ENCODE measurements at places on chromosomes 2 and 18. TPM values are rescaled to one million over a fixed set of nuclear protein-coding genes. Genes with fewer than 3 reads are reported as not detected.

- DNase-seq: no peak
These were observed 601.9 kb upstream of the DDX18 start for GRCh38 chr2:117212562-117212961.

GRCh38 chr2:51903728-51904127 lies 871.8 kb upstream of the NRXN1 start:
- peak; percentile 6 for DNase-seq

- DNase-seq: no peak
These were observed 76.4 kb downstream of the LTBP1 start for GRCh38 chr2:33022989-33023727.

Gene SULT1C4
- 0.56 TPM for polyA plus RNA-seq

DNA sequence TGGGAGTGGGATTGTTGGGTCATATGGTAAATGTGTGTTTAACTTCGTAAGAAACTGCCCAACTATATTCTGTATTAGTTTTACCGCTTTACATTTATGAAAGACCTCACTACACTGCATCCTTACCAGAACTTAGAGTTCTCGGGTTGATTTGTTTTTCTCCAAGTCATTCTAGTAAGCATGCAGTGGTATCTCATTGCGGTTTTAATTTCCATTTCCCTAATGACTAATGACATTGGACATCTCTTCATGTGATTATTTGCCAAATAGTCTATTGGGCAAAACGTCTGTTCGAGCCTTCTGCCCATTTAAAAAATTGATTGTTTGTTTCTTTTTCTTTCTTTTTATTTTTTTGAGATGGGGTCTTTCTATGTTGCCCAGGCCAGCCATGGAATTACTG lies 6.8 kb downstream of the FBLN7 start:
- no peak for DNase-seq

Gene CNDP1
- polyA plus RNA-seq: not detected

Gene MC4R
- not detected for polyA plus RNA-seq

DNA sequence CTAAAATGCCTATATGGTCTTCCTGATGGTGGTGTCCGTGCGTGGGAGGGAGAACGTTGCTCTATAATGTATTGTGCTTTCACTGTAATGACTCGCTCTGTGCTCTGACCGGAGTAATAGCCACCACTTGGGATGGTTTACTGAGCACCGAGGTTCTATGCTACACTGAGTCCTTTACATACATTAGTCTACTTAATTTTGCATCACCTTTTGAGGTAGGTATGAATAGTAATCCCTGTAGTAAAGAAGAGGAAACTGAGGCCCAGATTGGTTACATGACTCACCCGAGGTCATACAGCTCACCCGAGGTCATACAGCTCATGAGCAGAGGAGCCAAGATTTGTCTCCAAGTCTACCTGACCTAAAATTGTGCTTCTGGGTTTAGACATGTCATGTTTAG lies 79.5 kb downstream of the ARMC9 start:
- no peak for DNase-seq

DNA sequence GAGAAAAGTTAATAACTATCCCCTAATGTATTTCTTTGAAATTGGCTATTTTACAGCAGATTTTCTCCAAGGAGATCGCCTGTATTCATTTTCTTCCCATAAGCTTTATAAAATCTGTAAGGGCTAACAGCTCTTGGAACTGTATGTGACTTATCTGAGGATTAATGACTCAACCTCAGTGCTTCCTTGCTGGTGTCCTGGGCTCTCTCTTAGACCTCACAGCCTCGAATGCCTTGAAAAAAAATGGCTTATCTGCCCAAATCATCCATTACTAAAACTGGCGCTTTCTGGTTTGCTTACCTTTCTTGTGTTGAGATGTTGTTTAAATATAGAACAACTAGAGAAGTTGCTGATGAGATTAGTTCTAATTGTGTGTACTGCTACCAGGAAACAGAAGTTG lies 713.6 kb downstream of the SLC4A3 start:
- no peak for DNase-seq

- DNase-seq: no peak
These were observed 124.7 kb downstream of the TAF4B start for GRCh38 chr18:26350961-26351360.

Gene CAPN14
- 0.15 TPM for polyA plus RNA-seq

DNA sequence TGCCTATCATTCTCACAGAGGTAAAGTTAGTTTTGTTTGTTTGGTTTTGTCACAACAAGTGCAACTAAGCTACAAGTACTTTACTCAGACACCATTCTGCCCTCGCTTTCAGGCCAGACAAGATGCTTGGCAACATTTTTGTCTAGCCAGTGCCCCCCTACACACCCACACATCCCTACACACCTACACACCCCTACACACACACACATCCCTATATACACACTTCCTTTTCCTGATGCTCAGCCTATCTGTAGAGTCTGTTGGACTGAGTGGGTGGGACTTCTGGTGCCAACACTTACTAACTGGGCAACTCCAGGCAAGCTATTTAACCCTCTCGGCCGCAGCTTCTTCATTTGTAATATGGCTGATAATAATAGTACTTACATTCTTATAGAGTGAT lies 161.4 kb downstream of the ALK start:
- no peak for DNase-seq

GRCh38 chr2:223841436-223842190 lies 4.2 kb upstream of the AP1S3 start:
- DNase-seq: no peak

GRCh38 chr18:41331661-41332060 lies 623.4 kb upstream of the PIK3C3 start:
- no peak for DNase-seq

Gene SNED1
- polyA plus RNA-seq: 1.5 TPM

DNA sequence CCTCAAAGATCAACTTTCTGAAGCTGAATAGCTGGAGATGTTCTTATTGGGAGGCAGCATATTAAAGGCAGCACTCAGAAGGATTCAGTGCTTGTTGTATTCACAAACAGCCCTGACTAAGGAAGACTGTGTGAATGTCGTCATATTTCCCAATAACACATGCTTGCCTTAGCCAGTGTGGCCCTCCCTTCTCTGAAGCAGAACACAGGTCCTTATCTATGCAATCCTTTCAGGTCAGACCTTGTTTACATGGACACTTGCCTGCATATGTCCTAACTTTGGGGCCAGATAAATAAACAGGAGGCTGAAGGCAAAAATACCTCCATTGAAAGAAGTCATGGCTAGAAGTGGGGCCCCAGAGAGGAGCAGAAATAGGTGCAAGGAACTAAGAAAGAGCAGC lies 97.2 kb downstream of the SLC4A3 start:
- no peak for DNase-seq

- DNase-seq: no peak
These were observed 398.4 kb upstream of the CHST9 start for GRCh38 chr18:27583466-27583865.

Gene ABHD1
- polyA plus RNA-seq: 0.55 TPM

DNA sequence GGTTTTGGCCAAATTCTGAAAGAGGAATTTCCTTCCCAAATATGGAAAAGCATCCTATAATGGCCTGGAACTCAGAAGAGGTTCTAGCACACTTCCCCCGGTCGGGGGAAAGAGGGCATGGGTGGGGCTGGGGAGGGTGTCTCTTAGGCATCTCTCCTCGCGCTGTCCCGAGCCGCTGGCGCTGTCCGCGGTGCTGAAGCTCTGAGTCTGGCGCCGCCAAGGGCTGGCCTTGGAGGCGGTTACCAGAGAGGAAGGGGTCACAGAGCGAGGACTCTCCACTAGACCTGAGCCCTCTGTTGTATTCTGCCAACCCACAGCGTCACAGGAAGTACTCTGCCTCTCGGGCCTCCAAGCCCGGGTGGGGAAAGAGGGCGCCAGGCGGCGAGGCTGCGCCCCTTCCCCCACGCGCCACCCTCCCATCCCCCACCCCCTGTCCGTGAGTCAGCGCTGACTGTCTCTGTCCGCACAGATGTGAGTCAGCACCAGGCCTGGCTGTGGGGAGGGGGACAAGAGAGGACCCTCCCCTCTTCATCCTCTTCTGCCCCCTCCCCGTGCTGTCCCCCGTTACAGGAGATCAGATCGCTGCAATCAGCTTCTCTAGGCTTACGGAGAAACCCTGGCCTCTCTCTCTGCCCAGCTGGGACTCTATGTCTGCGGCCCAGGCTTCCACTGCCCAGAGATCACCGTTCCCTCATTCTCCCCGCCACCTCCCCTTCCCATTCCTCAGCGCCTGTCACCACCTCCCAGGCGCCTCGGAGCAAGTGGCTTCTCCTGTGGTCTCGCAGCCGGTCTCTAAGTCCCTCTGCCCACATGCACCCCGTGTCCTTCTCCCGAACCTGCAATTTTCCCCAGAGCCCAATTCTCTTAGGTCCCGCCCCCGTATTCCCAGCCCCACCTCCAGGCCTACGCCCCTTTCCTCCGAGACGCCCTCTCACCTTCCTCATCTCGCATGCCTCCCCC lies 779 bp downstream of the PTPRN start:
- DNase-seq: peak; percentile 93

Gene COLEC12
- 2.0 TPM for polyA plus RNA-seq

Gene SERPINB4
- 2.3 TPM for polyA plus RNA-seq

Gene POU3F3
- polyA plus RNA-seq: 0.14 TPM

DNA sequence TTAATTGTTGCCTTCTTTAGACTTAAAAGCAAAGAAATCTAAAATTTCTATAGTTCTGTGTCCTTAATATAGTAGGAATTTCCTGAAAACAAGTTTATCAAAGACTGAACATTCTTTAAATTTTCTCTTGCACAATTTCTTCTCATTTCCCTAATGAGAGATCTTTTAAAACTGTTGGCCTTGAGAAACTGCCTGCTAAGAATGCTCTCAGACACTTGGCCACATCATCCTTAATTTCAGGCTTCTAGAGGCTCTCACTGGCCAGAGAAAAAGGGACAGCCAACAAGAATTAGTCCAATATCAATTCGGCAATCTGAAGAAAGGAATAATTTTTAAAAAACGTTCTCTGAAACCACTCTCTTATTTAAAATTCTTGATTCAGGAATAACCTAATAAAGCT lies 167.0 kb upstream of the CREB1 start:
- no peak for DNase-seq

- no peak for DNase-seq
These were observed 105.7 kb upstream of the RASGRP3 start for GRCh38 chr2:33370636-33371265.

DNA sequence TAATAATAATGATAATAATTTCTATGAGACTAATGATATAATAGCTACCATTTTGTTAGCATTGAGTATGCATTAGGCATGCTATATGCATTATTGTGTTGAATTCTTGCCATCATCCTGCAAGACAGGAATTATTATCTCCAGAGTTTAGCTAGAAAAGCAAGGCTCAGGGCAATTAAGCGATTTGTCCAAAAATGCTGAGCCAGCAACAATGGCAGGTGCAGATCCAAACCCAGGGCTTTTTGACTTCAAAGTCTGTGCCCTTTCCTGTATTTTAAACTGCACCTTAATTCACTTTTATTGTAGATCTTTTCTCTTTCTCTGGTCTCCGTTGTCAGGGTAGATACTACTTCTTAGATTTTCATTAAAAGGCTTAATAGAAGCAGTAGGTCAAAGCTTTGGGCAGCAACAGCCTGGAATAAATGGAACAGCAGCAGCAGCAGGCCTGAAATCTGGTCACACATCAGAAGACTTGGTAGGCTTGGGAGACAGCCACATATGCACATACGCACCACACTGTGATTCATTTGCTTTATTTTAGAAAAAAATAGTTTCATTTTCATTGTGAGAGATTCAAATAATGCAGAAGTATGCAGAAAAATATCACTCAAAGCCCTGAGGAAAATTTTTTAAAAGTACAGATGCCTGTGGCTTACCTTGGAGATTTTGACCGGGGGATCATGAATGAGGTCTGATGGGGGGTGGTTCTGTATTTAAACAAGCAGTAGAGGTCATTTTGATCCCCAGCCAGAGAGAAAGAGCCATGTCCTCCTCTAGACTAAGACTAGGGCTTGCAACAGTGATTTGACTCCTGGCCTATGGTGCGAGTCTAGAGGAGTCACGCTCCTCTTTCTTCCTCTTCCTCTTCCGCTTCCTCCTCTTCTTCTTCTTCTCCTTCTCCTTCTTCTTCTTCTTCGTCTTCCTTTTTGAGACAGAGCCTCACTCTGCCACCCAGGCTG lies 455.7 kb downstream of the TSN start:
- DNase-seq: no peak

- no peak for DNase-seq
These were observed 264.4 kb downstream of the AFF3 start for GRCh38 chr2:99877963-99878362.

GRCh38 chr2:197356136-197356535 lies 45.6 kb upstream of the ANKRD44 start:
- peak; percentile 79 for DNase-seq

GRCh38 chr2:72090271-72090720 lies 57.4 kb downstream of the CYP26B1 start:
- DNase-seq: no peak

DNA sequence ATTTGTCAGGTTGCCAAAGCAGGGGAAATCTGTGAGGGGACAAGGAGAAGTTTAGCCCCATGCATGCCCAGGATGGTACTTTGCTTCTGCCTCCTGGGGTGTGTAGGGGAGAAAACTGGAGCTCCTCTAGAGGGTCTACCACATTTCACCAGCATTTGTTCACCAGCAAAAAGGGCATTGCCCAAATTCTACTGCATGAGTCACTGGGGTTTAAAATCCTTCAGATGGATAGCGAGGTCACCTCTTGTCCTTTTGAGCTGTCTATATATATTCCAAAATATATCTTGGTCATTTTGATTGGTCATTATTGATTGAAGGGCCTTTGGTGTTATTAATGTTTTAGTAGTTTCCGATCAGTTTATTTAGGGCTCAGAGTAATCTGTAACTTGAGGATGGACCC lies 18.7 kb downstream of the FHOD3 start:
- no peak for DNase-seq

DNA sequence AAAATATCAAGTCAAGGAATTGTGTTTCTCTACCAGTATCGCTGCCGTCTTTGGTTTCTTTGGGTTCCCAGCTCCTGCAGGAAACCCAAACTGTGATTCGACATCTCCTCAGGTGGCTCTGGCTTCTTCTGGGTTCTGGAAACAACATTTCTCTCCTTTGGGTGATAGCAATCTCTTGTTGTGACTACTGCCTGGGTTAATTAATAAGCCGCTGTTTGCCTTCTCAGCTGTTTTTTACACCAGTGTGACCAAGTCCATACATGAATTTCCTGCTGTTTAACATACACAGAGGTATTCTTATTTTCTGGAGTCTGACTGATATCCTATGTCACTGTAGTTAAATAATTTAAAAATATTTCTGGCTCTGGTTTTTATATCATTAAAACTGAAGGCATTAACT lies 112.5 kb upstream of the DCC start:
- DNase-seq: no peak
